ENCODE measurements at places on chromosomes 11 and 22. TPM values are rescaled to one million over a fixed set of nuclear protein-coding genes. Genes with fewer than 3 reads are reported as not detected.

The RNF141 gene
- total RNA-seq: 44.8 TPM

GRCh38 chr11:12822392-12823022 is 148.3 kb downstream of the TEAD1 start:
- no peak for DNase-seq

GRCh38 chr11:68342459-68343158 is 30.2 kb downstream of the LRP5 start:
- no peak for DNase-seq

DNA sequence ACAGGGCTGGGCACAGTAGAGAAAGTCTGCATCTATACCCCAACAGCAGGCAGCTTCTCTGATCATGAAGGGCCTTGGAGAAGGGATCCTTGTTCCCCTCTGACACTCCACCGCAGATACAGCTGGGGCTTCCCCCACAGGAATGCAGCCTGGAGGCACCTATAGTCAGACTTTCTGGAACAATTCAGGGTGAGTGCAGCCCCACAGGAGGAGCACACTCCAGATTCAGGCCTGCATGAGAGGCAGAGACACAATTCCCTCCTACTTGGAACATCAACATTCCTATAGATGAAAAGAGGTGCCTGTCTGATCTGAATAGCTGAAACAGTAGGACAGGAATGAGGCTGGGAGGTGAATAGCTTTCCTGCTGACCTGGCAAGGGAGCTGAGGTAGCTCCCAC is 1298.0 kb upstream of the CNTN5 start:
- no peak for DNase-seq

DNA sequence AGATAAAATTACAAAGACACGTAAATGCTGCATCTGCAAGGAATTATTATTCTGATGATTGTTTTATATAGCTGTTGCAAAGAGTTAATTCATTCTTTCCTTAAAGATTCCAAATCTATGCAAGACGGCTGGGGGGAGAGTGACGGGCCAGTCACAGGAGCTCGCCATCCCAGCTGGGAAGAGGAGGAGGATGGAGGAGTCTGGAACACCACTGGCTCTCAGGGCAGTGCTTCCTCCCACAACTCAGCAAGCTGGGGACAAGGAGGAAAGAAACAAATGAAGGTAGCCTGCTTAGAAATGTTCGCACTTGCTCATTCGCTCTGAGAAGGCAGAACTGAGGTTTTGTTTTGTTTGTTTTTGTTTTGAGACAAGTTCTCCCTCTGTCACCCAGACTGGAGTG is 73.0 kb upstream of the ADSL start:
- DNase-seq: no peak

DNA sequence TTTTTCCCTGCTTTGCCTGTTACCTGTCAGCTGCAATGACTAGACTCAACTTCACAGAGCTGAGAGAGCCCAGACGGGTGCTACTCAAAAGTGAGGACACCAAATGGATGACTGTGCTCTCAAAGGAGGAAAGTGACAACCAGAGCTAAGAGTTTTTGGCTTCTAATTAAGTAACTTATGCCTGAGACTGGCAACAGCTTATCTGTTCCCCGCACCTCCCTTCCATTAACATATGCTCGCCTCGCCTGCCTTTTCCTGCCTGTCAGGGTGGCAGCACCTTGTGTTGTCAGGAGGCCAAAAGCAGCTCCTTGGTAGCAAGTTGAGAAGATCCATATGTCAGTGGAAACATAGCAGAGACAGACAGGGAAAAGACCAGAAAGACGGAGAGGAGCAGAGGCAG is 573.9 kb upstream of the KIRREL3 start:
- no peak for DNase-seq

DNA sequence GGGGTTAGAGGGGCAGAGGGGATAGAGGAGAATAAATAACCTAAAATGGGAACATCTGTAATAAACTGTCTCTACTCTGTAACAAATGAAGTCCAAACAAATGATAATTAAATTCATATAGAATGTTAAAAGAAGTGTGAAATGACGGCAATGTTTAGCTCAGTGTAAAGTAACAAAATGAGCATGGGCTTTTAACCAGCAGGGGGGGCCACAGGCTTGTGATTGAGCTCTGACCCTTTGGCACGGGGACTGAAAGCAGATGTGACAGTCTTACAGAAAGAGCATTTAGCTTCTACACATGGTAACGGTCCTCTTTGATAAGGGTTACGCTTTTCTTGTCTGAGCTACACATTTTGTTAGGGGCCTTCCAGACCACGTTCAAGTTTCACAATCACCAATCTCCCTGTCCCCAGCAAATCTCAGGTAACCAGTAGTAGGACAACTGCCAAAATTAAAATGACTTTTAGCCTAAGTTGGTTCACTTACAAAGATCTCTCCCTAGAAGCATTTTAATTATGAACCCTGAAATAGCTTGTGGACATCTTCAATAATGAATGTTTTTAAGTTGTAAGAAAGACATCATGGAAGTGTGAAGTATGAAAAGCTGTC is 262.5 kb downstream of the DCDC1 start:
- DNase-seq: peak; percentile 68

DNA sequence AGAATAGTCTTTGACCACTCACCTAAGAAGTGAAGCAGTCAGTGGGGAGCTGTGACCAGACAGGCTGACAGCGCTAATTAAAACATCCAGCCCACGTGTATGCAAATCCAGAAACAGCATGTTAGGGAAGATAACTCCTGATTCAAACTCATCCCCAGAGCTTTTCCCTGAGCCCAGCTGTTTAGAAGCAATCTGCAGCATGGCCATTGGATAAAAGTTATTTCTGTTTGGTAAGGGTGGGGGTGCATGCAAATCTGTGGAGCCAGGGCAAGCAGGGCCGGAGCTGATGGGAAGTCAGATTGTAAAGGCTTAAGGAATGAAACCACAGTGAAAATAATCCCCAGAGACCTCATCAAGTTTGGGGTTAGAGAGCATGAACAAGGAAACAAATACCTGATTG is 247.9 kb upstream of the KIRREL3 start:
- DNase-seq: no peak

DNA sequence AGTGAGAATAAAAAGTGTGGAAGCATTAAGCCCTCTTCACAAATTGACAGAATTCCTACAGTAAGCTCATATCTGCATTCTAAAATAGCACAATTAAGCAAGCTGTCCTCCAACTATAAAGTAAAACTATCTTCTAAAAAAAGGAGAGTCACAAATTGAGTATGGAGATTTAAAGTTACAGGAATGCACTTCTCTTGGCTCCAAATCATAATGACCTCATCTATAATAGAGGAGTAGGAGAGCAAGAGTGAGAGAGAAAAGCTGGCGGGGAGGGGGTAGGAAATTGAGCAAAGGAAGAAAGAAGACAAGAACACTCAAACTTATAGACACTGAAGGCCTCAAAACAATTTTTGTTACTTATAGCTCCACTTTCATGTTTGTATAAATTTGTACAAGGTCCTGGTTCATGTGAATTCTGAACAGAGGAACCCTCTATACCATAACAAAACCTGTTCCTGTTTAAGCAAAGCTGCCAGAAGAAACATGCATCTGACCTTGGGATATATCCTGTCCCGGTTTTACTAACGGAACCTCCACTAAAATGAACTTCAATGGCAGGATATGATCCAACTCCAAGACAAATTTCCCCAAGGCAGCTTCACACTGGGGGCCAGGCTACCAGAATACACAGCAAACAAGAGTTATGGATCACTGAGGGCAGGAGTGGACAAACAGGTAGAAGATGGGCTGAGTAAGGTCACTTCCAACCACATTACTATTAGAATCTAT is 37.2 kb downstream of the SLC35F2 start:
- no peak for DNase-seq

DNA sequence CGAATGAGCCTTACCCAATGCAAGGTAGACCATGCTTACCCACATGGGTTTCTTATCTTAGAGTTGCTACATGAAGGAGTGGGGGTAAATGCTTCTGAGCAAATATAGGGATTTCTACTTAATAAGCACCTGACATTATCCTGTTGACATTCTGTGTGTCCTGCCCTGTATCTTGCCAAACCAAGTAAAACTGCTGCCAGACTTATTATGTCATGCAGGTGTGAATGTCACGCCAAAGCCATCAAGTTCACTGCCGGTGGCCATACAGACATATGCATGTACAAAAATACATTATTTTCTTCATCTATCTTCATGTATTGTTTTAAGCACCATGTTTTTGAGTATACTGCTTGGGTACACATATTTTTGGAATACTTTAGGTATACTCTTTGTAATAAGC is 70.2 kb downstream of the NOX4 start:
- DNase-seq: no peak

DNA sequence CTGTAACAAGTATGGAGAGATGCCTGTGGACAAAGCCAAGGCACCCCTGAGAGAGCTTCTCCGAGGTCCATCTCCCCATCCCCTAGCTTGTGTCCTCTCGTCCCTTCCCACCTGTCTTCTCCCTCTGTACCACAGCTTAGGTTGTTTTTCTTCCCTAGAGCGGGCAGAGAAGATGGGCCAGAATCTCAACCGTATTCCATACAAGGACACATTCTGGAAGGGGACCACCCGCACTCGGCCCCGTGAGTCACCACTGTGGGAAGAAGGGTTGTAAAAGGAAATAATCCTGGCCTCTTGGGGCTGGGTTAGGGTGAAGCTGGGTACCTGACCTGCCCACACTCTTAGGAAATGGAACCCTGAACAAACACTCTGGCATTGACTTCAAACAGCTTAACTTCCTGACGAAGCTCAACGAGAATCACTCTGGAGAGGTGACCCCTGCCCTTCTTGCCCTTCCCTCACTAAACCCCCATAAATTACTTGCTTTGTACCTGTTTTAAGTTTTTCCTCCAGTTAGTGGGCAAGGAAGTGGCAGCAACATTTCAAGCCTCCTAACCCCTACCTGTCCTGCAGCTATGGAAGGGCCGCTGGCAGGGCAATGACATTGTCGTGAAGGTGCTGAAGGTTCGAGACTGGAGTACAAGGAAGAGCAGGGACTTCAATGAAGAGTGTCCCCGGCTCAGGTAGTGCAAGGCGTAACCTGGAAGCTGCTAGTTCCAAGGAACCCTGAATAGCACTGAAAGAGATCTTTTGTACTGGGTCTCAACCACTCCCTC is 3.1 kb downstream of the TAF10 start:
- DNase-seq: no peak

All from tibial nerve (tissue), 4 donors.